Right renal pelvis (tissue), 4 donors: ENCODE measurements at places on chromosomes 1 and 21. TPM values are rescaled to one million over a fixed set of nuclear protein-coding genes. Genes with fewer than 3 reads are reported as not detected.
A peak's percentile ranks its signal among the peaks of the same experiment; 100 is the strongest.

Gene AIRE
- 0.32 TPM for polyA plus RNA-seq

Gene GPR161
- 21.0 TPM for polyA plus RNA-seq

Gene IQGAP3
- polyA plus RNA-seq, result 11.6 TPM

Gene SIM2
- 31.9 TPM for polyA plus RNA-seq

Gene ILDR2
- 16.5 TPM for polyA plus RNA-seq

Gene GNAT2
- polyA plus RNA-seq, result 0.06 TPM

Gene BLZF1
- polyA plus RNA-seq, result 29.1 TPM

Gene CFHR3
- polyA plus RNA-seq, result 0.42 TPM

Gene MPZ
- 4.2 TPM for polyA plus RNA-seq

DNA sequence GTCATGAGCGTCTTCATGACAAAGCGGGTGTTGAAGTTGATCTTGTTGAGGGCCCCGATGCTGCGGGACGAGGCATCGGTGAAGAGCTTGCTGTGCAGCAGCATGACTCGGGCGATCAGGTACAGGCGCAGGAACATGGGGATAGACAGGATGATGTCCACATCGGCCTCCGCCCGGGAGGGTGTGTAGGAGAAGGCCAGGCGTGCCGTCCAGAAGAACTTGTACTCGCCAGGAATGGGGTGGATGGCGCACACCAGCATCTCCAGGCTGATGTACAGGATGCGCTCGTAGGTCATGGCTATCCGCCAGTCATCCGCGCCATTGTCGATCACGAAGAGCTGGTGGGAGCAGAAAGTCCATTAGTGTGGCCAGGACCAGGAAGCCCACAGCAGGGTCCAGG, 98.0 kb downstream of the KCNN3 start:
- DNase-seq, result no peak

DNA sequence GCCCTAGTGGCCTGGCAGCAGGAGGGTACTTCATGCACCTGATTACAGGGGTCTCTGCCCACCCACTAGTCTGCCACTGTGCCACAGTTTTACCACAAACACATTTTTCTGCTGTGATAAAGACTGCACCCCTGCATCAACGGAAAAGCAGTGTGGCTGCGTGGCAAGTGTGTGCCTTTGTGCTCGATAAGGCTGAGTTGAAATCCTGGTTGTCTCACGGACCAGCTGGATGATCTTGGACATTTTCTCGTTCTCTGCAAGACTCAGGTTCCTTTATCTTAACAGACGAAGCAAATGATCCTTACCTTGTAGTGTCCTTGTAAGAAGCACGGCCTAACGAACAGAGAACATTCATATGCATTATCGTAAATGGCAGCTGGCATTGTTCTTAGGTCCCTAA, 10.2 kb downstream of the GRHL3 start:
- DNase-seq, result no peak

GRCh38 chr1:23799255-23799569, 1.3 kb downstream of the GALE start:
- no peak for DNase-seq

- DNase-seq, result no peak
Observed at GRCh38 chr21:36422279-36423098, 37.3 kb downstream of the CHAF1B start.

GRCh38 chr1:43799656-43800635, 92.6 kb downstream of the ST3GAL3 start:
- no peak for DNase-seq

- DNase-seq, result no peak
Observed at GRCh38 chr1:154353460-154353904, 28.2 kb downstream of the ATP8B2 start.

GRCh38 chr1:9652379-9653209, 1.1 kb downstream of the PIK3CD start:
- no peak for DNase-seq

- no peak for DNase-seq
Observed at GRCh38 chr1:116842654-116843053, 67.1 kb upstream of the PTGFRN start.

DNA sequence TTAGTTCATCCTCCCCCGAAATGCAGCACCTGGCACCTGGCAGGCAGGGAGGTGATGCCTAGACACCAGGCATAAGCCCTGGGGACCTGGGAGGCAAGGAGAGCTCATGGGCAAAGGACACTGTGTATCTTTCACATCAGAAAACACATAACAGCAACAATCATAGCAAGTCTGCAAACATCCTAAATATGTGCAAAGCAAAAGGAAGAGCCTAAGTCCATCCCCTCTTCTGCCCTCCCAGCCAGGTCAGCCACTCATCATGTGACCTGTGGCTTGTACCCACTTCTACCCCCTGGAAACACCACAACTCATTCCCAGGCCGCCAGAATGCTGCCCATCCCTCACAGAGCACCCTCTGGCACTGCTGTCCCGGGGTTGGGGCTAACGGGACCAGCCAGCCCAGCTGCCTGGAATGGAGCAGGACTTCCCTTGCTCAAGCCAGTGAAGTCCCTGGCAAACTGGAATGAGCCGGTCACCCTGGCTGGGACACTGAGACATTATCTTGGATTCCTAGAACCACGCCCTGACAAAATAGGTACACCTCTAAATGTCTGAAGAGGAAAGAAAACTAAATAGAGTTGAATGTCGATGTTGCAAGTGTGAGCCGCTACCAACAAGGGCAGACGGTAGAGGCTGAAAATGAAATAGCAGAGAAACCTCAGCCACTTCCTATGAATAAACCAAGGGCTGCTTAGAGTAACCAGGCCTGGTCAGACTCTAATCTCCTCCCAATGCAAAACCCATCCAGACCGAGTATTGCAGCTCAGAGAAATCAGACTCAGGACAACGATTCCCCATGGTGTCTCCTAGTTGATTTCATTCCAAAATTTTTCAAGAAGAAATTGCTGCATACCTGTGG, 29.4 kb downstream of the TMPRSS2 start:
- no peak for DNase-seq

- peak; percentile 14 for DNase-seq
Observed at GRCh38 chr1:187051618-187052232, 223.0 kb downstream of the PLA2G4A start.

GRCh38 chr1:5686195-5686594, 306.0 kb downstream of the NPHP4 start:
- DNase-seq, result no peak

- no peak for DNase-seq
Observed at GRCh38 chr1:23922321-23922943, 9.3 kb upstream of the CNR2 start.

DNA sequence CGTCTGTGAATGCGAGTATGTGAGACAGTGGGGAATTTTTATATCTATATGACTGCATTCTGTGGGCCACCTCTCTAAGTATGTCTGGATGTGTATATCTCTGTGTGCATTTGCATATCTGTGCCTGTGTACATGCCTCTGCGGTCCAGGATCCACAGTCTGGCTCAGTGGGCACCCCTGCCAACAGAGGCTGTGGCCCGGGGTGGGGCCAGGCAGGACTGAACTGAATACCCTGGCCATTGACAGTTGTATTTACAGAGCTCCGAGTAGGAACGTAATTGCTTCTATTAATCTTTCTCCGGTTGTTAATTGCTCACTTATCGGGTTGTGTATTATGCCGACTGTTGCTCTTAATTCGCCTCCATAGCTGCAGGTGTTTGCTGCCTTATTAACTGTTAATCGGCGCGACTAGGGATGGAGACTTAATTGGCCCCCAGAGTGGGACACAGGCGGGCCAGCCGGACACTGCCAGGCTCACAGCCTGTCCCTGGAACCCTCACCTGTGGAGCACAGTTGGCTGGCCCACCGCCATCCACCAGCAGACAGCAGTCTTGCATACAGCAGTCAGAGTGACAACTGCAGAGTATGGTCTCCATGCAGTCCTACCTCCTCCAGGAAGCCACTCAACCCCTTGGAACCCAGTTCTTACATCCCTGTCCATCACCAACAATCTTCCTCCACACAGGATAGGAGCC, 22.4 kb upstream of the ADGRB2 start:
- no peak for DNase-seq
